ENCODE measurements at places on chromosomes 13 and 19.

- DNase-seq, result no peak
Measured at GRCh38 chr19:53002479-53002878, 11.2 kb upstream of the ERVV-1 start.

GRCh38 chr19:47456721-47457474, 14.8 kb downstream of the SLC8A2 start:
- DNase-seq, result no peak

DNA sequence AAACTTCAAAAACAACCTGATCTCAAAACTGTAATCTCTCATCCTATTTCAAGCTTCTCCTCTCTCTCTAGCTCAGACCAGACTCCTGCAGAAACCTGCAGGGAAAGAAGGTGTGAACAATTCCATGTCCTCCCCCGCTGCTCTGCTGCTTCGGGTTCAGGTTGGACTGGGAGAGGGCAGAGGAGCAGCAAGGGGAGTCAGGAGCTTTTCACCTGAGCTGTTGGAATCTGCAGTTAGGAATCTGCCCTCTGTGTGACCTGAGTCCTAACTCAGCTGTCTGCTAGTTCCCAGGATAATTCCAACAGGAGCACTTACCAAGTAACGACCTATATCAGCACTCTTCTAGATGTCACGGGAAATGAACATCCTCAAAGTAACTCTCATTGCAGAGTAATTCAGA, 118.3 kb downstream of the DNAJC15 start:
- no peak for DNase-seq

- DNase-seq, result peak; percentile 32
Measured at GRCh38 chr19:19600793-19601330, 17.6 kb downstream of the PBX4 start.

DNA sequence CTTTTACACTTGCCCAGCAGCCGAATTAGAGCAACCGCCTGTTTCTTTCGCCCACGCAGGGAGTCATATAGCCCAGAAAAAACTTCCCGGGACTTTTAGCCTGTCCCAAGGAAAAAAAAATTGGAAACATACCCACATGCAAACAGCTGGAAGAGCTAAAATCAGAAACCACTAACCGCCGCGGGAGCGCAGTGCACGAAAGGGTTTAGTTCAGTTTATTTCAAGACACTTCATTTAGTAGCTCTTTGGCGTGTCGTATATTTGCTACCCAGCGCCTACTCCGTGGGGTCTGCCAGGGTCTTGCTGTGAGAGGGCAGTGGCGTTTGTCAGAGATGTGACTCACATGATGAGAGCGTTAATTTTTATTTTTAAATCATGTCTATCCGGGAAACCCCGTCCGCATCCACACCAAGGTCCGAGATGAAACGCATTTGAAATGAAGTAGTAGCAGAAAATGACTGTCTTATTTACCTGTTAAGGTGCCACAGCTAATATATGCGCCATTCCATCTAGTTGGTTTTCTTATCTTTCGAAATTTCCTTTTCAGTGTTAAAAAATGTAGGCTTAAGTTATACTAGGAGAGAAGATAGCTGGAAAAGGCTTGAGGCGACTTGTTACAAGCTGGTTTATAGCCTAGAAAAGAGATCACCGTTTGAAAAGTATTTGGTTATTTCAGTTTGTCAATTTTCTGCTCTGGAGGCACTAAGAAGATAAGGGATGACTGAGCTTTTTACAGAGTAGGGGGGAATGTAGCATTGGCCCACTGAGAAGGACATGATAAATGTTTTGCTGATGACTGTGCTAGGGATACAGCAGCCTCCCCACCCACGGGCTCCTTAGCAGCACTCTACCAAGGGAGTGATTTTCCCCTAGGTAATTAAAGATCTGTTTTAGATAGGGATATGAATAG, 1.7 kb downstream of the KLF5 start:
- DNase-seq, result peak; percentile 15

DNA sequence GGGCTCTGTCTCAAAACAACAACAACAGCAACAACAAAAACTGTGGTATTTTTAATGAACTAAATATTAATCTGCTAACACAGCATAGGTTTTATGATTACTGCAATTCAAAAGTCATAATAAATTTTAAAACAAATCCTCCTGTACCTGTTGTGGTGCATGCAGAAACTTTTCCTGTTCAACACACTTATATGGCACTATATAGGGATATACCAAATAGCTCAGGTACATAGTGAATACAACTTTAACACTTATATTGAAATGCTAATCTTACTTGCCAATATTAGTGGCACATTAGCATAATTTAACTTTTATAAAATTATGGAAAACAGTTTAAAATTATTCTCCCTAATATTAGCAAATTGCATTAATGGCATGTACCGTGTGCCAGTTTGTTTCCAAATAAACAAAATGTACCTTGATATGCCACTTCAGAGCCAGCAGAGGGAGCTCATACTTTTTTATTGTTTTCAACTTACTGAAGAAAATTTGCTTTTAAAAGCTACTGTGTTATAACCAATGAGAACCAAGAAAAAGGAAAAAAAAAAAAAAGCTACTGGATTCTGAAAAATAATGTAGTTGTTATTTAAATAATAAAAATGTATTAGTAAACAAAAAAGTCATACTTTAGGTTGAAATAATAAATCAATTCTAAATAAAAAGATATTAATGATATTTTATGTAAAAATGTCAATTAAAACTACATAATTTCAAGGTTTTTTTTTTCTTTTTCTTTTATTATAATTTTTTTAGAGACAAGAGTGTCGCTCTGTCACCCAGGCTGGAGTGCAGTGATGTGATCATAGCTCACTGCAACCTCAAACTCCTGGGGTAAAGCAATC, 18.0 kb upstream of the RBM26 start:
- DNase-seq, result peak; percentile 55

DNA sequence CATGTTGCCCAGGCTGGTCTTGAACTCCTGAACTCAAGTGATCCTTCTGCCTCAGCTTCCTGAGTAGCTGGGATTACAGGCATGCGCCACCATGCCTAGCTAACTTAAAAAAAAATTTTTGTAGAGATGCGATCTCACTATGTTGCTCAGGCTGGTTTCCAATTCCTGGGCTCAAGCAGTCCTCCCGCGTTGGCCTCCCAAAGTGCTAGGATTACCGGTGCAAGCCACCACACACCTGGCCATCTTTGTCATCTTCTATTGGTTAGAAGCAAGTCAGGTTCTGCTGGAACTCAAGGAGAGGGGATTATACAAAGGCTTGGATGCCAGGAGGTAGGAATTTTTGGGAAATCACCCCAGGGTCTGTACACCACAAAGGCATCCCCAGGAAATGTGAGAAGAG, 25.2 kb downstream of the TNFSF14 start:
- no peak for DNase-seq

GRCh38 chr13:39870197-39870747, 214.8 kb downstream of the COG6 start:
- DNase-seq, result no peak

DNA sequence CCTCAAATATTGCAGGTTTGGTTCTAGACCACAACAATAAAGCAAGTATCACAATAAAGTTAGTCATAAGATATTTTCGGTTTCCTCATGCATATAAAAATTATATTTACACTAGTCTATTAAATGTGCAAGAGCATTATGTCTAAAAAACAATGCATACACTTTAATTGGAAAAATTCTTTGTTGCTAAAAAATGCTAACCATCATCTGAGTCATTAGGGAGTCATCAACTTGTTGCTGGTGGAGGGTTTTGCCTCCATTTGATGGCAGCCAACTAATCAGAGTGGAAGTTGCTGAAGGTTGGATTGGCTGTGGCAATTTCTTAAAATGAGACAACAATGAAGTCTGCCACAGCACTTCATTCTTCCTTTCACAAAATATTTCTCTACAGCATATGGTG, 422.3 kb upstream of the GPC6 start:
- DNase-seq, result peak; percentile 29

DNA sequence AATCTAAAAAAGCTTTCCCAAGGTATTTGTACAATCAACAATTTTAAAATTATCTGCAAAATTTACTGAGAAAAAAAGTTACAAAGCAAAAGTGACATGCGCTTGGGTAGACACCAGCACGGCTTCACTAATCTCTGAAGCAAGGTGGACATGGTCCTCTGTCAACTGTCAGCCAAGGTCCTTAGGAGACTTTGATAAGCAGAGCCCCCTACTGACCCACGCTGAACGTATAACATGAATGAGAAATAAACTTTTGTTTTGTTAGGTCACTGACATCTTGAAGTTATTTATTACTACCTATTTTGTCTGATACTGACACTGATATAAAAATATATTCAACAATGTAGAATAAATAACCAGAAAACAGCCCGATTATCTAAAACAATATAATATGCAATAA, 100.7 kb upstream of the OBI1 start:
- DNase-seq, result no peak

DNA sequence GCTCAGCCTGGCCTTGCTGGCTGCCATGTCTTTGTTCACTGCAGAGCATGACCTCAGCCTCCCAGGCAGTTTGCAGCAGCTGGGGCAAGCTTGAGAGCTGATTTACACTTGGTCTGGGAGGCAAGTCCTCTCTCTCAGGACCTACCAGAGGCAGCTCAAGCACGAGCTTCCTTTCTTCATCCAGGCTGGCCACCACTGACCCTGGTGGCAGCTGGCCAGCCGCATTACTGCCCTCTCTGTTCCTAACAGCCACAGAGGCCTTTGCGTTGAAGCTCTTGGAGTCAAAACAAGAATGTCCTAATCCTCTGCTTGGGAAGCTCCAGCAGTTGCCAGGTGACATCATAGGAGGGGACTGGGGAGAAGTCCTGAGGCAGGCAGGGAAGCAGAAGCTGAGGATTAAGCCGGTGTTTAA, 85.7 kb downstream of the NUFIP1 start:
- no peak for DNase-seq

DNA sequence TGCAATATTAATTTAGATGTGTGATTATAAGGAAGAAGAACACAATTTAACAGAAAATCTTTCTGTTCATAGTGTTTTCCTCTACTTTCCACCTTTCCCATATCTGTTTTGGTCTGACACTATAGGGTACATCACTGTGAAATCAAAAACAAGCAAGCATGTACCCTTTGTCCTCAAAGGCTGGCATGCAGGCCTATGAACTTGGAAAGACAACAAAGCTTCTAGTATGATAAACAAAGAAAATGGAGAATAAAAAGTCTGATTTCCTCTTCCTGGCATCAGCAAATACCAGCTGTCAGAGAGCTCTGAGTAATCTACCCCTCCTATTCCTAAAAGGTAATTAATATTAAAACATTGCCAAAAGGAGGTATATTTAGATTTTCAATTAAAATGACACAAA, 5.6 kb upstream of the NEK3 start:
- no peak for DNase-seq

DNA sequence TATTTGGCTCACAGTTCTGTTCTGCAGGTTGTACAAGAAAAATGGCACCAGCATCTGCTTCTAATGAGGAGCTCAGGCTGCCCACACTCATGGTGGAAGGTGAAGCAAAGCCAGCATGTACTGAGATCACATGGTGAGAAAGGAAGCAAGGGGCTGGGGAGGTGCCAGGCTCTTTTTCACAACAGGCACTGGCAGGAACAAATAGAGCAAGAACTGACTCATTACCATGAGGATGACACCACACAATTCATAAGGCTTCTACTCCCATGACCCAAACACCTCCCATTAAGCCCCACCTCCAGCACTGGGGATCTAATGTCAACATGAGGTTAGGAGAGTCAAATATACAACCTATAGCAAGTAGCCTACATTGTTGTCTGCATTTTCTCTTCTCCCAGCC, 522.6 kb downstream of the RFC3 start:
- peak; percentile 7 for DNase-seq

GRCh38 chr19:18967358-18968146, 26.5 kb upstream of the HOMER3 start:
- peak; percentile 73 for DNase-seq

- no peak for DNase-seq
Measured at GRCh38 chr13:44439452-44440024, 65.9 kb downstream of the SERP2 start.

GRCh38 chr13:33471204-33471603, 185.6 kb upstream of the STARD13 start:
- no peak for DNase-seq

DNA sequence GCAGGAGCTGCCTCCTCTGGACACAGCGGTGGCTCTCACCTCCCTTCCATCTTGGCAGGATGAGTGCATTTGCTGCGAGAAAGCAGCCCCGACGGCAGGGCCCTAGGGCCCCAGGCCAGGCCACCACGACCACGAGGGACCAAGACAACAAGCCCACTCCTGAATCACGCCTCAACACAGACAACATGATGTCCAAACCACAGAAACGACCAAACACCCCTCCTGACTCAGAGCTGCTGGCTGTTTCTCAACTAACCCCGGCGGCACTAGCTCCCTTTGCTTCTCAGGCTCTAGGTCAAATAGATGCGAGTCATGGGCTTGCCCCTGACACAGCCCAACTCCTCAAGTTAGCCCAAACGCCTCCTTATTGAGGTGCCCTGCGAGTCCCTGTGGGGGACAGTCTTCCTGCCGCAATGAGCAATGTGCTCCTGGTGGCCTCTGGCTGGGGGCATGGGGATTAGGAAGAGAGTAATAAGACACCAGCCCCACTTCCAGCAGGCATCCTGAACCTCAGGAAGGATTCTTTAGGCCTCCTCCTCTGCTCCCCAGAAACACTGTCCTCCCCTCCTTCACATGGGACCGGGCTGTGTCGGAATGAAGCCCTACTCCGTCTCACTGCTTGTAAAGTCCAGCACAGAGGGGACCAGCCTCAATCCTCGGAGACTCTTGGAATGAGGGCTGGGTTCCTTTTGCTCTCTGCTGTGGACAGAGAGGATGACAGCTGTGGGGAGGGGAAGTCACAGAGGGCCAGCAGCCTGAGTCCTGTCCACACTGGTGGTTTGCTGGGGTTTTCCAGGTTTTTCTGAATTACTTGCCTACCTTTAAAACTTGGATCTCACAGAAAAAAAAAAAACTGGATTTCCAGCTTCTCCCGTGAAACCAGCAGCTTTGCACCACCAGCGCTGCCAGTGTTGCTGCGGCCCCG, 6.9 kb upstream of the ATF5 start:
- peak; percentile 60 for DNase-seq

DNA sequence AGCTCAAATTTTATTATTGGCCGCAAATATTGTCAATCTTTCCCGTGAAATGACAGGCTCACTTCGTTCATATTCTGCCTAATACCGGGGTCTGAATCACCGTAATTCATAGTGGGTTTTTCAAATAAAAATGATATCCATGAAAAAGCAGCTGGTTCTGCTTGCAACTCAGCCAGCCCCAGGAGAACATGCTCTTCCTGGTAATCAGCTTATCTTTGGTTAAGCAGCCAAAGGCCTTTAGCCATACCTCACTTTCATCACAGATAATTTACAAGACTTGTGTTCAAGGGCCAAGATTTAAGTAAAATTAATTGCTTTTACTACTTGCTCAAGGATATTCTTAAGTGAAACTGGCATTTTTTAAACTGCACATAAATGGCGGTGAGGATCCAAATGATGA, 22.5 kb downstream of the RNASEH2B start:
- DNase-seq, result no peak

- DNase-seq, result no peak
Measured at GRCh38 chr13:36142735-36143134, 11.6 kb upstream of the DCLK1 start.
